Osteocyte (in vitro differentiated cells): ENCODE measurements at places on chromosomes 2 and 18.

GRCh38 chr2:3814706-3815245 lies 111.4 kb downstream of the DCDC2C start:
- DNase-seq = no peak

- DNase-seq = no peak
Measured at GRCh38 chr18:49819823-49820671, 6.7 kb upstream of the ACAA2 start.

GRCh38 chr2:238859636-238860347 lies 11.9 kb downstream of the TWIST2 start:
- DNase-seq = no peak

DNA sequence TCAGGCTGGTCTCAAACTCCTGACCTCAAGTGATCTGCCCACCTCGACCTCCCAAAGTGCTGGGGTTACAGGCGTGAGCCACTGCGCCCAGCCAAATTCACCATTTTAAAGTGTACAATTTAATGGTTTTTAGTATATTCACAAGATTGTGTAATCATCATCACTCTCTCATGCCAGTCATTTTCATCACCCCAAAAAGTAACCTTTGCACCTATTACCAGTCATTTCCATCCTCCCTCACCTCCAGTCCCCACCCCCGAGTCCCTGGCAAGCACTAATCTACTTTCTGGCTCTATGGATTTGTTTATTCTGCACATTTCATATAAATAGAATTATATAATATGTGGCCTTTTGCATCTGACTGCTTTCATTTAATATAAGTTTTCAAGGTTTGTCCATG lies 10.8 kb downstream of the PCBP1 start:
- no peak for DNase-seq

GRCh38 chr2:180677200-180677599 lies 303.2 kb upstream of the UBE2E3 start:
- DNase-seq = no peak

GRCh38 chr2:226531061-226531810 lies 268.4 kb downstream of the IRS1 start:
- no peak for DNase-seq

DNA sequence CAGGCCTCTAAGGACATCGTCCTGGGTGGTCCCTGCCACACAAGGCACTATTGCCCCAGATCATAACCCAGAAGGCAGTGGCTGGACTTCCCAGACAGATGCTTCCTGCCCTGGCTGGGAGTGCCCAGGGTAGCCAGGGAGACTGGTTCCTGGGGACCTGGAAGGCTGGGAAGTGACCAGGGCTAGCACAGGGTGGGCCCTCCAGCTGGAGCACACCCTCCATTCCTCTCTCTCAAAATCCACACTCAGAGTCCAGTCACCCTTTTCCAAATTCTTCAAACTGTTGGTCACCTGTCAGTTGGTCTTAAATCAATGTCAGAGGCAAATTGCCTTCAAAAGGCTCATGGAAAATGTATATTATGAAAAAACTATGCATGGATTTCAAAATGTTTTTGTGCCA lies 11.6 kb upstream of the TUBB6 start:
- no peak for DNase-seq

- no peak for DNase-seq
Measured at GRCh38 chr18:31039426-31039825, 3.1 kb downstream of the DSC3 start.

DNA sequence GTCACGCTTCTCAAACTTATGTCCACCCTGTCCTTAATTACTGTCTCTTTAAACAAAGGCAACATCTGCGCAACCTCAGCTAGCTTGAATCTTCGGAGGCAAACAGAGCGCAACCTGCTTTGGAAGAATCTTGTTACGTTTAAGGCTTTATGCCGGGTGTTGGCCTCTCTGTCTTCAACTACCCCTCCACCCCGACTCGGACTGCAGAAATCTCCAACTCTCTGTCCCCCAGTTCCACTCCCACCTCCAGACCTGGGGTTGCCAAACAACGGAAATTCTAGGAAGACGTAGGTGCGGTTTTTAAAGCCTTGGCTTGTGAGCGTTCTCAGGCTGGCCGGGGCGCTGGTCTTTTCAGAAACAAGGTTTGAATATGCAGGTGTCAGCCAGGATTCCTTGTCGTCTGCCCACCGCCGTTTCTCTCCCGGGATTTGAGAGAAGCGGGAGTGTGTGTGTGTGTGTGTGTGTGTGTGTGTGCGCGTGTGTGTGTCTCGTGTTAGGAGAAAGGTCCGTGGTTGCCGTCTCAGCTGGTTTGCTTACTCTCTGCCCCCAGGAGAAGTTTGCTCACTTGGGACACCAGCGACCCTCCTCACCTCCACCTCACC lies 1.1 kb upstream of the ONECUT2 start:
- DNase-seq = no peak

DNA sequence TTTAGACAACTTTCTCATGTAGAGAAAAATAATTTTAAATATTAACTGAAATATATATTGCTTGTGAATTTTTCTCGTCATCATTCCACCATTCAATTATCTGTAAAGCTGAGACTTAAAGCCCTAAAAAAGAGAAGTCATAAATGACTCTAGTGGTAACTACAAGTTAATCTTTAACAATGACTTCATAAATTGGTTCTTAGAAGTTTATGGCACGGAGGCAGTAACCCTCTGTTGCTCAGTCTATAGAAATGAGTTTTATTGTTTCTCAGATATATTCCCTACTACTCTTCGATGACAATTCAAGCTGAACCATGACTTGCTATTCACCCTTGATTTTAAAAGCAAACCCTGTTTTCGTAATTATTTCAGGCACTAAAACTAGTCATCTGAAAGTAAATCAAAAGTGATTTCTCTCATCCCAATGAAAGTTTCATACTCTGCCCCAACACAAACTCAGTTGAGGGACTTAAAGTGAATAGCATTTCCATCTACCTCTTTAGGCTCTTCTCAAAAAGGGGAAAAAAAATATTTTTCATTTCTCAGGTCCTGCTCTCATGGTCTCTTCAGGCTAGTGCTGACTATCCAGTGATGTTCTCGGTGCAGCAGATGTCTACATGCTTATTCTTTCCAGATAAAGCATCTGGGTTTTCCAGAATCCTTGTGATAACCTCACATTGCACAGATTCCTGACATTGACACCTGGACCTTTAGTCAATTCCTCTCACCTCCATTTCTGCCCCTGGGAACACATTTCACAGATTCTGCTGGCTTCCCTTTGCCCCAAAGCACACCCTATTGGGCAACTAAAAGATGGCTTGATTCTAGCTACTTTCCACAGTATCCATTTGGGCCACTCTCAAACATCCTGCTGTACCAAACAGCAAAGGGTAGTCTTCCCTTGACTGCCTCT lies 207.8 kb upstream of the LRATD1 start:
- no peak for DNase-seq

DNA sequence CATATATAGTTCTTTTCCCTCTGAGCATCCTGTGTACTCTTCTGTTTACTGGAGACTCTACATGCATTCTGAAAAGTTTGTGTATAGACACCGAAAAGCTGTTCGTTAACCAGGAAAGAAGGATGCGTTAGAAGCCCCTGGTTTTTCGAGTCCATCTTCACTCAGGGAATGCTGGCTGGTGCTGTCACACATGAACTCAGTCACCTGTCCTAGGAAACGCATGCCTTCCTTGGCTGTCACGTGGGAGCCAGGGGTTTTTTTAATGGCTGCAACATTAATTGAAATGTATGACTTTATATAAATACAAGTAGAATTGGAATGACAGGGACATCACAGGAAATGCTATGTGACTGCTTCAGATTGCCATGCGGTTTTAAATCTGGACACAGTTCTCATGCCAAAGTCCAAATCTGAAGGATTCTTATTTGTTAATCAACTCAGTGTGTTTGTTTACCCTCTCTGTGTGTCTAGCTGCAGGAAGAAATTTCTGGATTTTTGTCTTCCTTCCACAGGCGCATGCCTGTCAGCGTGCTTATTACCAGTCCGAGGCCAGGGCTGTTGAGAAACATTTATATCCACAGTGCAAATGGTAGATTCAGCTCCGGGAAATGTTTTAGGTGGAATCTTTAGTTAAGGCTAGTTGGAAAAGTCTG lies 2.6 kb downstream of the RAMP1 start:
- DNase-seq = no peak

DNA sequence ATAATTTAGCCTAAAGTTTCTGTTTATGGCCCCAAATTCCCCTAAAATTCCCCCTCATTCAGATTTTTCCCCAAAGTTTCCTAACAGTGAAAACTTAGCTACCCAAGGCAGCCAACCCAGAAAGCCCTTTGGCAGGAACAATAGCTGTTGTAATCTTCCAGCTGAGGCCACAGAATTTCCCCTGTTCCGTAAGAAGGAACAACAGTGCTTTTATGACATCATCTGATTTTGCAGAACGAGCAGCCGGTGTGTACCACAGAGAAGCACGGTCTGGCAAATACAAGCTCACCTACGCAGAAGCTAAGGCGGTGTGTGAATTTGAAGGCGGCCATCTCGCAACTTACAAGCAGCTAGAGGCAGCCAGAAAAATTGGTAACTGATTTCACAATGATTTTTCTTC lies 6.3 kb downstream of the TNFAIP6 start:
- DNase-seq = no peak

GRCh38 chr2:20668451-20668850 lies 1.5 kb downstream of the GDF7 start:
- DNase-seq = no peak

DNA sequence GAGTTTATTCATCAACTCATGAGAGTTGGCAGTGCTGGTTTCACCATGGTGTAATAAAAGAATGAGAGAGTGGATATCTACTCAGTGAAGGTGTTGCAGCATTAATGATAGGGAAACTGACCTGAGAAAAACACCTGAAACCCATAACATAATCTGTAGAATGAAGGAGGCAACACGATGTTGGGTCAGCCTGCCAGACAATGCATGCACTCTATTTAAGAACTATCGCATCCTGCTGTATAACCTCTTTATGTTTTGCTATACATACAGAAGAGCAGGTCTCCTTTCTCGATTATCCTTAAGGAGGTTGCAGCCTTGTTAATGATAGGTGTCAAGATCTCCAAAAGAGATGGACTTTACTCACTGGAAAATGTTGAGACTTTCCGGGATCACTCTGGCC lies 65.9 kb downstream of the IKZF2 start:
- no peak for DNase-seq

DNA sequence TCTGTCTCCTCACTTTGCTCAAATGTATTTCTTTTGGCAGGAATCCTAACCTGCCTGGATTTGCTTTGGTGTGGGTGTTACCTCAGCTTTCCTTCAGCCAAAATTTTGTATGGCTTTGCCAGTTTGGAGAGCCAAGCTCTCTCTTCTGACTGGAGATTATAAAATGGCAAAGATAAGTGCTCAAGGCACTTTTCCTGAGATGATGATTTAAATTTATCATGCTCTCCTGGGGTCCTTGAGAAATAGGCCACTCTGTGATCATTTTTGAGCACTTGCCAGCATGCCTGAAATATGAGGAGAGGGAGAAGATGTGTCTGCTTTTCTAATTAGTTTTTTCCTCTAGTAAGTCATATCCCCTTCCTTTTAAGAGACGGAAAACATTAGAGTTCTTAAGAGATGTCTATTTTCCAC lies 683.0 kb downstream of the SLC4A3 start:
- no peak for DNase-seq

- no peak for DNase-seq
Measured at GRCh38 chr2:200270732-200271131, 35.8 kb upstream of the SPATS2L start.

GRCh38 chr2:5609201-5609600 lies 83.0 kb upstream of the SOX11 start:
- no peak for DNase-seq

DNA sequence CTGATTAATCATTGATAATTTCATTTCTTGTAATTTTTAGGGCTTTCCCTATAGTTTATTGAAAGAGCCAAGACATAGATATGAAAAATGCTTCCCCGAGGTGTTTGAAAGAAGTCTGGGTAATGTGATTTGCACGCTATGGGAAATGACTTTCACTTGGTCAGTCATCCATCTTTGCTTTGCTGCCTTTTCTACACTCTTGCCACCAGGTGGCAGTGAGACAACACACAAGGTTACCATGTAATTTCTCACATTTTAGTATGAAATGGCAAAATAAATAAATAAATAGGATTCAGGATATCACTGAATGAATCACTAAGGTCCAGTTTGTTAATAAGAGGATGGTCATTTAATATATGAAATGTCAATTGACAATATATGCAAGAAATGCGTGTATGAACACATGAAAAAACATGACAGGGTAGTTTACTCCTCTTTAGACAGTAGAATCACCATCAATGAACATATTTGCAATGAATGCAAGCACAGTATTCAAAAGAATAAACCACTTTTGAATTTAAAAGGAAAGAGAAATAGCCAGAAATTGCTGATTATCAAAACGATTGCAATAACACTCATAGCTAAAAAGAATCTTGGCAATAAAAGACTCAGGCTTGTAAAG lies 52.2 kb upstream of the KCNH7 start:
- DNase-seq = no peak

DNA sequence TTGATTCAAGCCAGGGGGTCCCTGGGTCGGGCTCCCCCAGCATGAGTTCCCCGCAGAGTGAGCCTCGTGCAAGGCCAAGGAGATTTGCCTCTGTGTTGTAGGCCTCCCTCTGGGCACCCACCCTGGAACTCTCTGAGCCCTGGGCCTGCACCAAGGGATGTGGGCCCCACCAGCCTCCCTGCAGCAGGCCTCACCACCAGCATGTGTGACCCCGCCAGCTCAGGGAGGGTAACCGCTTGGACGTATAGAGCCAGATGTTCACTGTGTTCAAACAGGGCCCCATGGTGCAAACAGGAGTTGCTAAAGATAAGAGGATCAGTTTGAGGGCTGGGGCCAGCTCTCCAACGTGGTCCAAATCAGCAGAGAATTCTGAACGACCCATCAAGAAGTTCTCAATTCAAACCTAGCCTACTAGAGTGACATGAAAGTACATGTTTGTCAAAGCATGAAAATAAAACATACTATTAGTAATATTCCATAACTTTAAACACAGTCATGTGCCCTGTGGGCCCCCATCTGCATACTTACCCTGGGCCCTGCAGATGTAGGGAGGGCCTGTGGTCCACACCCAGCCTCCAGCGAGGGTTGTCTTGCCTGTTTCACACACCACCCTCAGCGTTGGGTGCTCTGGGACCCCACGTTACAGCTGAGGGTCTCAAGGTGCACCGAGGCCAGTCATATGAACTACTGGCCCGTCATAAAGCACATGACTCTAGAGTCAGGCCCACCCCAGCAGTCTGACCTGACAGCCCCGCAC lies 5.5 kb upstream of the TUBB6 start:
- DNase-seq = no peak

GRCh38 chr2:226017537-226017936 lies 618.0 kb downstream of the NYAP2 start:
- no peak for DNase-seq

GRCh38 chr2:52335727-52336126 lies 1303.8 kb upstream of the NRXN1 start:
- no peak for DNase-seq
